ENCODE measurements at places on chromosomes 4 and X.

DNA sequence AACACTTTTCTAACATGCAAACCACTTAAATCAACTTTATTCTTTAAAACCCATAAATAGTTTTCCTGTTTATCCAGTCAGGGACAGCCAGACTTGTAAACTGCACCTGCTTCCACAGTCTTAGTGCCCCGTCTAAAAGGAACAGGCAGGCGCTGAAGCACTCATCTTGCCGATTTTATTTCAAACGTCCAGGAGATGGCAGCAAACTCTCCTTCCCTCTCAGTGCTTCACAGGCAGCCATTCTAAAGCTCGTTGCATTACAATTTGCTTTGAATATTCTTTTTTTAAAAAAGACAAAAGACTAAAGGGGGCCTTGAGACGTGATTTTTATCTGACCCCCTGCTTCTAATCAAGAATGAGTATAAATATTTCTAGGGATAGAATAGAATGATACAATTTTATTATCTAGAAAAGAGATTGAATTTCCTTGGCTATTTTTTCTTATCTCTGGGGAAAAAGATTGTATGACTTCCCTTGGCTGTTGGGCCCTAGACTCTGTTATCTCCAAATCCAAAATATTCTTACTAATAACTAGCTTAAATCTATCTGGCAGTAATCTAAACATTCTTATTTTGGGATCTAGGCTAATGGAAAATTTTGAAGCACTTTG lies 93.6 kb upstream of the MYOZ2 start:
- no peak for DNase-seq

DNA sequence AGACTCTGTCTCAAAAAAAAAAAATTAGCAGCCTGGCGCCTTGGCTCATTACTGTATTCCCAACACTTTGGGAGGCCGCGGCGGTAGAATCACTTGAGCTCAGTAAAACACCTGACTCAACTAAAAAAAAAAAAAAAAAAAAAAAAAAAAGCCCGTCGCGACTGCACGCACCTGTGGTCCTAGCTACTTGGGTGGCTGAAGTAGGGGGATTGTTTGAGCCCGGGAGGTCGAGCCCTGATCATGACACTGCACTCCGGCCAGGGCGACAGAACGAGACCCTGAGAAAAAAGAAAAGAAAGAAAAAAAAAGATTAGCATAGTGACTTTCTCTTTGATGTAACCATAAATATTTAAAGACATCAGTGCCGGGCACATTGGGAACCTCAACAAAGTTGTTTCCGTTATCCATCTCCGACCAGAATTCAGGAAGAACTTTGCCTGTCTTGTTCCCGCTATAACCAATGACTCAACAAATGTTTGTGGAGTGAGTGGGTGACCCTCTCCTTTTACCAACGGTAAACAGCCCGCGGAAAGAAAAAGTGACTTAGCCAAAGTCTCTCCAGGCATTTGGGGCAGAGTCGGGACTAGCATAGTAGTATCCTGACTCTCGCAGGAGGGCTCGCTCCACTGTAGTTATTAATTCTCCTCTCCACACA lies 553 bp upstream of the MED28 start:
- no peak for DNase-seq

DNA sequence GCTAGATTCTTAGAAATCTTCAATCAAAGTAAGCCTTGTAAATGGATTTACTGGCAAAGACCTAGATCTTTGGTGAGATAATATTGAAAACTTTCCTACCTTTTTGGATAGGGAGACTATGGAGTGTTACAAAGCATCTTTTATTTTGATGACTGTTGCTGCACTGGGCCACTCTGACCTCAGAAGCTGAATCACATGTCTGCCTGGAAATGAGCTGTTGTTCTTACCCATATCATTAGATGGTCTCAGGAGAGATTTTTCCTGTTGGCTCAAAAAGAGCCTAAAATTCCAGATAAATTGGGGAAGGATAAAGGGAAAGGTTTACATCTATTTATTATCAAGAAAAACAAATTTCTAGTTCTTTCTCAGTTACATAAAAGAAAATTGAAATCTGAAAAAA lies 127.5 kb upstream of the BMP3 start:
- DNase-seq = no peak

DNA sequence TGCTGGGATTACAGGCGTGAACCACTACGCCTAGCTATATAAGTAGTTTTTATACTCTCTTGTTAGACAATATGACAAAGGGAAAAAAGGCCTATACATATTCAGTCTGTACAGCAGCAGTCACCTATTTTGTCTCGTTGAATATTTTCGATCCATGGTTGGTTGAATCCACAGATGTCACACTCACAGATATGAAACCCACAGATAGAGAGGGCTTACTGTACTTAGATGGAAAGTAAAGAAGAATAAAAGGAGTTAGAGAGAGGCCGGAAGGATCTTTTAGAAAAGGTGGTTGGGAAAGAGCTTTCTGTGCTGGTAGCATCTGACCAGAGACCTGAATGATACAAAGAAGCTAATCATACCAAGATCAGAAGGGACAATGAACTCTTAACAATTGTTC lies 38.3 kb upstream of the SPINK2 start:
- DNase-seq = no peak

GRCh38 chr4:188781655-188782054 lies 642.4 kb downstream of the TRIML1 start:
- no peak for DNase-seq

DNA sequence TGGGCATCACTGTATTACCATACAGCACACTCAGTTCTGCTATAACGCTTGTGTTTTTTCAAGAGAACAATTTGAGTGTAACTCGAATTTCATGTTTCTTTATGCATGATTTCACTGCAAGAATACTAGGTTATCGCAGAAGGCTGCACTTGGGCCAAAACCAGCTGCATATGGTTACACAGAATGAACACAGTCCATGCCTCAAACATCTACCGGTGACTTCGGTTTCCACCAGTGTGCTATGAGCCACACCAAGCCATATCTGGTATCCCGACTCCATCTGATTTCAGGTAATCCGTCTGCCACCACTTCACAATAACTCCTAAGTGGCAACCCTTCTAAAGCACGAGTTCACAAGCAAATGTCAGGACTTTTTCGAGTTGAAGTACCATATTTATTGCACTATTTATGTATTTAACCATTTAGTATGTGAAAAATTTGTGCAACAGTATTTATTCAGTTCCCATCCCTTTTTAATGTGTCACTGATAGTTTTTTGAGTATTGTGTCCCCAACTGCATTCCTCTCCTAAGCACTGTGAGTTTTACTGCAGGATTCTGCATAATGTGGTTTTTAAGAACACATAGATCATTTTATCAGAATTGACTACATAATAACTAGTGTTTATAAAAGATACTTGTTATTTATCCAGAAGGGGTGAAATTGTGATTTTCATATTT lies 111.8 kb downstream of the APBB2 start:
- no peak for DNase-seq

GRCh38 chr4:87423317-87424098 lies 1.1 kb downstream of the NUDT9 start:
- DNase-seq = no peak

DNA sequence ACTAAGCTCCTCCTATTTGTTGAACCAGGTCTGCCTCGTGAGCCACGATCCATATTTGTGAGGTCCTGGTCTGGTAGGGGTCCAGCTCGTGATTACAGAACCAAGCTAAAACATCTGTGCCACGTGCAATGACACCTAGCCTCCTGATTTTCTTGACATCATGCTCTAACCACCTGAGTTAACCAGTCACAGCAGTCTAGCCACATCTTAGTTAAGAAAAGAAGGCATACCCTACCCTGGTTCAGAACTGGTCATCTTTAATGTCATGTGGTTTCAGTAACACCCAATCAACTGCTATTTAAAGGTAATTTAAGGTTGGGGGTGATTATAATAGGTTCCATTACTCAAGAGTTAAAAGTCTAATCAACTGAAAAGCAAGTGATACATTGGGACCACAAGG lies 28.4 kb downstream of the ARHGEF6 start:
- DNase-seq = no peak

DNA sequence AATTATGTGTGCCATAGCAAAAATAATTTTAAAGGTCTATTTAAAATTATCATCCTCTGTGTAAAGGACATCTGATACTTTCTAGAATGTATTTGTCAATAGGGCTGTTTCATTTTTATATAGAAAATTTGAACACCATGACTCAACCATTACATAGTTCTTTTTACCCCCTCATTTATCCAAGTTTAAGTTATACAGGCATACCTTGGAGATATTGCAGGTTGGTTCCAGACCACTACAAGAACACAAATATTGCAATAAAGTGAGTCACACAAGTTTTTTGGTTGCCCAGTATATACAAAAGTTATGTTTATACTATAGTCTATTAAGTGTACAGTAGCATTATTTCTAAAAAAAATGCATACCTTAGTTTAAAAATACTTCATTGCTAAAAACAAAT lies 130.4 kb downstream of the MSL3 start:
- DNase-seq = no peak

GRCh38 chr4:184743650-184744049 lies 9.8 kb upstream of the CENPU start:
- DNase-seq = no peak

- no peak for DNase-seq
Measured at GRCh38 chr4:95114521-95114920, 356.8 kb downstream of the BMPR1B start.

DNA sequence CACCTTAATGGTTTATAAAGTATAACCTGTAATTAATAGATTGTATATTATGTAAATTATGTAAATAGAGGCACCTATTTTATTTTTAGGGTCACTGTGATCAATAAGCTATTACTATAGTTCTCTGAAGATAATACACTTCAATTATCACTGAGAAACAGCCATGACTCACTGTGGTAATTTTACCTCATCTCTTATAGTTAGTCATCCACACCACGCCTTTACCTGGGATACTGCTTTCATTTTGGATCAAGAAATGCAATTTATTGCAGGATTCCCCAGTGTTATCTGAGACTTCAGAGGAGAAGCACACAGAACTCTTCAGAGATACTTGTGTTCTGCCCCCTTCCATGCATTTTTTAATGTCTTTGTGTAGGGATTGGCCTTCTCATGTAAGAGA lies 348.1 kb upstream of the ATOH1 start:
- DNase-seq = no peak

GRCh38 chr4:13833171-13833804 lies 205.8 kb upstream of the BOD1L1 start:
- DNase-seq = no peak

GRCh38 chr4:169662206-169662605 lies 41.8 kb downstream of the CLCN3 start:
- no peak for DNase-seq

DNA sequence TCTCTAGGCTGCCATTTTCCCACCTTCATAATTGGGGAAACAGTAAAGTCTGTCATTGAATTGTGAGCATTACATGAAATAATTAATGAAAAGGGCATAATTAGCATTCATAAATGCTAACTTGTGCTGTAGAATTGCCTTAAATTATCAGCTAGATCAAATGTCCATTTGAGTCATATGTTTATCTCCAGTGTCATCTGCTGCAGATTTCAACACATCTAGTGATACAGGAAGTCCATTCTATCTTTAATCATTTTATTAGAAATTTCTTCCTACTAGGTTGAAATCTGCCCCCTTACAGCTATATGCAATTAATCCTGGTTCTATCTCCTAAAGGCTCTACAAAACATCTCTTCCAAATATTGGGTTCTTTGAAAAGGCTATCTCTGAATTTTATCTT lies 240.3 kb upstream of the GALNT7 start:
- no peak for DNase-seq

DNA sequence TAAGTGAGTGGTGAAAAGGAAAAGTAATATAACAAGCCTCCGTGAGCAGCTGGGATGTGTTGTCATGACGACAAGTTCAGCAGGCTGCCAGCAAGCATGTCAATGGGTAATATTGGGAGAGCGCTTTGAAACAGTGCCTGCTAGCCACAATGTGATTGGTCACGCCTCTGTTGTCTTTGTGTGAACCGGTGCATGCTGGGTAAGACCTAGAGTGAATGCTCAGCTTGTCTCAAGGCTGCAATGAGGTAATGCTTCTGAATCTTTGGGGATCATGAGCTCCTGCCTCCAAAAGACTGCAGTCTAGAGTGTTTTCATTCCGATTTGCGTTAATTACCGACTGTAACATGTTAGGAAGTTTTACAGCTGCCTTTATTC lies 54.9 kb downstream of the STOX2 start:
- no peak for DNase-seq

DNA sequence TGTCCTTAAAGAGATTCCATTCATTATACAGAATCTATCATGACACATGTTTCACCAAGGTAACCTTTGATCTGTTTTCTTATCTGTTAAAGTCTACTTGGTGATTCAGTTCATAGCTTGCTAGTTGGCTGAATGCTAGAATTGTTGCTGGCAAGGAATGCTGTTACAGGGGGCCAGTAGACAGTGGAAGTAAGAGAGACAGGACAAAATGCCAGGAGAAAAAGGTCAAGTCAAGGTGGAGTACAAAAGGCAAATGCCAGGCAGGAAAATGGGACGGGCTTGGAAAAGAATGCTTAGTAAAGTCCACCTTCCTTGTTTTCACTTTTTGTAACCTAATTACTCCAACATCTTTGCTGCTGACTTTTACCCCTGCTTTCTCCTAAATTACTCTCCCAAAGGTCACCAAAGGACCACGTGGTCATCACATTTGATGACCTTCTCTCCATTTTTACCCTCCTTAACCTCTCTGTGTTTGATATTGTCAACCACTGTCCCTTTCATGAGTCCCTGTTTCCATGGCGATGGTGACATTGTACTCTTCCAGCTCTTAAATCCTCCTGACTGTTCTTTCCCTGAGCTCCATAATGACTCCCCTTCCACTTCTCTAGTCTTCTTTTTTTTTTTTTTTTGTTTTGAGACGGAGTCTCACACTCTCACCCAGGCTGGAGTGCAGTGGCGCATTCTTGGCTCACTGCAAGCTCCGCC lies 24.5 kb upstream of the TAPT1 start:
- no peak for DNase-seq

Data from chondrocyte (in vitro differentiated cells).